ENCODE measurements at places on chromosomes 4 and X.
A peak's percentile ranks its signal among the peaks of the same experiment; 100 is the strongest.

DNA sequence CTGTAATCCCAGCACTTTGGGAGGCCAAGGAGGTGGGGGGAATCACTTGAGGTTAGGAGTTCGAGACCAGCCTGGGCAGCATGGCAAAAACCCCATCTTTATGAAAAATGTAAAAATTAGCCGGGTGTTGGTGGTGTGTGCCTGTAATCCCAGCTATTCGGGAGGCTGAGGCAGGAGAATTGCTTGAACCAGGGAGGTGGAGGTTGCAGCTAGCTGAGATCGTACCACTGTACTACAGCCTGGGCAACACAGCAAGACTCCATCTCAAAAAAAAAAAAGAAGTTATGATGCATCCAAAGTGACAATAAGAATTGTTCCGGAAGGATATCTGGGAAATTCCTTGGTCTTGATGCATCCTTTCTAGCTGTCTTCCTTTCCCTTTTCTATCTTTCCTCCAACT lies 7.3 kb downstream of the NOCT start:
- DNase-seq: no peak

- no peak for DNase-seq
Measured at GRCh38 chr4:172953896-172954568, 214.6 kb upstream of the GALNT7 start.

GRCh38 chr4:109026588-109026987 lies 263.7 kb upstream of the ETNPPL start:
- no peak for DNase-seq

GRCh38 chr4:149164282-149164681 lies 651.4 kb downstream of the IQCM start:
- no peak for DNase-seq

- DNase-seq: no peak
Measured at GRCh38 chrX:44234541-44234940, 108.9 kb downstream of the EFHC2 start.

DNA sequence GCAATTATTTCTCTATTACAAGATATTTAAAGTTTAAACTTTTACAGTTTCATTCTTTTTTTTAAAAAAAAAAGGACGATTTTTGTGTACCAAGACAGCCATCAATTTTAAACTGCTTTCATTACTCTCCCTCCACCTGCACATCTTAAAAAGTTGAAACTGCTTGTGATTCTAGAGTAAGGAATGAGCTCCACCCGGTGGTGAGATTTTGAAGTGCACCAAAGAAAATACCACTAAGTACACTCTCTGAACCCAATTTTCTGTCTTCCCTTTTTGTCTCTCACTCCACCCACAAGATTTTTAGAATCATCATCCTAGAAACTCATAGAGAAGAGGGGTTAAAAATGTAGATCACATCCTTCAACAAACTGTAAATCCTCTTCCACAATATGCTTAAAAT lies 91.3 kb upstream of the WDR44 start:
- peak; percentile 66 for DNase-seq

DNA sequence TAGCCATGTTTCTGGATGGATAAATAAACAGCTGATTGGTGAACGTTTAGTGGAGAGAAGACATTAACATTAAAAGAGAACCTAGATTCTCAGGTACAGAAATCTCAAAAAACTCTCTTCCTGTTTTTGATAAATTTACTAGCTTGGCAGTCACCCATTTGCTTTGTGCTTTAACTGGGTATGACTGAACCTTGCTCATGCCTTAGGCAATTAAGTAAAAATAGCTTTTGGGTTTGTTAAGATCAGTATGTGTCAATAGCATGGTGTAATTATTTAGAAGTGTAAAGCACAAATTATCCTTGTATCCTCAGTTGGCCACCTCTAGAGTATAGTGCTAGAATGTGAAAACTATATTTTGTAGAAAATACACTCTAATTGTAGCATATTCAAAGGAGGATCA lies 200.0 kb downstream of the CFAP299 start:
- DNase-seq: no peak

DNA sequence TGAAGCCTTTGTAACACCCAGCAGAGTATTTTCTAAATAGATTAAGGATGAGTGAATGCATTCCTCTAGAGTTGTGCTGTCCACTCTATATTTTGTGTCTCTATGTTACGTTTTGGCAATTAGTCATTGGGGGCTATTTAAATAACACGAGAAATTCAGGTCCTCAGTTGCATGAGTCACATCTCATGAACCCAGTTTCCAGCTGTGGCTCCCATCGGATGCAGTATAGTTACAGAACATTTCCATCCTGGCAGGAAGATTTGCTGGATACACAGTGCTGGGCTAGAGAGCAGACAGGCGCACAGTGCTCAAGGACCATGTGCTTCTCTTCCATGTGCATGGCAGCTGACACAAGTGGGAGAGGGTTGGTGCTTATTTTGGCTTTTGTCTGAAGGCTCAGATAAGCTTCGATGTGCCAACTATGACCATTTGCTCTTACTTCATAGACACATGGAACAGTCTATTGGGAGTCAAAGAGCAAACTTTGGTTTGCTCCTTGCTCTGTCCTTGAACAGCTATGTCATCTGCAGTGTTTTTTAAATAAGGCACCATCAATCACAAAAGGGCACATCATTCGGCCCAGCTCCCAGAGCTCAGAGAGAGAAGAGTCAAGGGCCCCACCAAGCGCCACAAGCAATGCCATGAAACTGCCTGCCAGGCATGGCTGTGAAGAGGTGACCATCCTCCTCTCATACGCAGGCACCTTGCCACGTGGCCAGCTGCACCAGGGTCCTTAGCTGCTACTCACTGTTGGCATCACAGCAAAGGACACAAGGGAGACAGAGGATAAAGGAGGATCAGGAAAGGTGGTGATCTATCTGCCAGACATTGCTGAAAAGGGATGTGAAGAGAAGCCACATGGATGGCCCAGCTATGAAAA lies 8.1 kb upstream of the STS start:
- DNase-seq: no peak

GRCh38 chr4:100348473-100348872 lies 158.2 kb upstream of the DDIT4L start:
- DNase-seq: no peak

GRCh38 chr4:36841583-36842326 lies 402.8 kb upstream of the NWD2 start:
- no peak for DNase-seq

DNA sequence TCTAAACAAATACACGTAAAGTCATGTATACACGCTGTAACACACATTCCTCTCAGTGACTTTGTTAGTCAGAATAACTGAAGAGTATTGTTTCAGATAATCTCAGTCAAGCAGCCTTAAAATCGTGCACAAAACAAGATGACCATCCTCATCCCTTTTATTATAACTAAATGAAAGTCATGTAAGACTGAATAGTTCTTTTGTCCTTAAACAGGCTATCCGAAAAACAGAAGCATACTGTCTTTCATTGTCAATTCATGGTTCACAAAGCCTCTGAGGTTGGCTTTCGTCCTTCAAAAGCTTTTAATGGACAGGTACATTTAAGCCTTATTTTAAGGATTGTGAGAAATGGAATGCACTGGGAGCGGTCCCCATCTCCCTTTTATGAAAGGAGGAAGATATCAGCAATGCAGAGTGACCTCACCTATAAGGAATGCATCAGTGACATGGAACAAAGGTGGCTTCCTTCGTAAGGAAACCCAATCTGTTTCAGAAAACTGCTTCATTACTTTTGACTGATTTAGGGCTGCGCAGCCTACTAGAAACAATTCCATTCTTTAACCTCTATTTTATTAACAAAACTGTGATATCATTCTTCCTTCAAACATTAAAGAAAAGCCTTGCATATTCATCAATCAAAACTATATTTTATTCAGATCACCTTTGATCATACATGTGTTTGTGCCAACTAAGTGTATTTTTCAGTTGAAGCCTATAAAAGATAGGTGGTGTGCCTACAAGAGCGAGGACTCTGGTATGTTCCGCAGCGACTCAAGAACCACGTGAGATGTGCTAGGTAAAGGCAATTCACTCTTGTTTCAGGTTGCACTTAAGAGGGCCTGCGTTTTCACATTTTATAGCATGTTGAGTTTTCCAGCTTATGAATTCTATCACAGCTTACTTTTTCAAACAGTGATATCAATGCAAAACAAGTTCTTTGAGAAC lies 19.2 kb downstream of the SH3RF1 start:
- no peak for DNase-seq

GRCh38 chr4:55503169-55503568 lies 43.5 kb downstream of the CLOCK start:
- no peak for DNase-seq

DNA sequence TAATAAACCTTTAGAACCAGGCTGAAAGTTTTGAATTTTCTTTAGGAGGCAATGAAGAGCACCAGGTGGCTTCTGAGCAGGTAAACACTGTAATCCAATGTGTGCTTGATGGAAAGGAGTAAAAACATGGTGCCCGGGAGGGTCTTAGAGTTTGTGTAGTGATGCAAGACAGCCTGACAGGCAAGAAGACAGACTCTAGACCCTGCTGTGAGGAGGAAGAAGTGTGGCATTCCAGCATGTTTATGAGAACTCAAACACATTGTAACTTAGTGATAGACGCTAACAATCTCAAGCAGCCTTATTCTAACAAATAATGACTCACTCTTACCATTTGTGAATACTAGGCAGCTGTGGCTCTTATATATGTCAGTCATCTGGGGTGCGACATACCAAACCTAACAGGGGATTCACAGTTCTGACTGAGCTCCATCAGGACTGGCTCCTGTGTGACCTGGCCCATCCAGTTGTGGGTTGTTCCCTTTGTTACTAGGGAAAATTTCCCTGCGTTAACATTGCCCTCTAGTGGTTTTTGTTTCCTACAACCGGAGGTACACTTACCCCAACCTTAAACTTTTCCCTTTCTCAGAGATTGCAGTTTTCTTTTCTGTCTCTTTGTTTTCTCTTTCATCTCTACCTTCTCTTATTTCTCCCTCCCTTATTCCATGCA lies 53.8 kb downstream of the VSIG4 start:
- no peak for DNase-seq

GRCh38 chr4:64883087-64883807 lies 474.0 kb upstream of the TECRL start:
- no peak for DNase-seq

DNA sequence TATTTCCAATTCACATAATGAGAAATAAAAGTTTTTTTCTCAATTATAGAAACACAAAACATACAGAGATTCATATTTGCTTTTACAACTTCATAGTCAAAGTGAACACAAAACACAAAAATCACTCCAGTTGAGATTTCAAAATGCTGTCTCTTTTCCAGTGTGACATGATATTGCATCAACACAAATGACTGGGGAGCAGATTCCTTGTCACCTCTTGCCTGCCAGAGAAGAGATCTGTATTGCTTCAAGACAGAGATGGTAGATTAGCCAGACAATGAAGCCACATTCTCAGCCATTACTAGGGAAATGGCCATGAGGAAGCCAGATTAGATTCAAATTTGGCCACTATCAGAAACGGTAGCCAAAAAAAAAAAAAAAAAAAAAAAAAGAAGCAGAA lies 2313.1 kb upstream of the AGA start:
- no peak for DNase-seq

DNA sequence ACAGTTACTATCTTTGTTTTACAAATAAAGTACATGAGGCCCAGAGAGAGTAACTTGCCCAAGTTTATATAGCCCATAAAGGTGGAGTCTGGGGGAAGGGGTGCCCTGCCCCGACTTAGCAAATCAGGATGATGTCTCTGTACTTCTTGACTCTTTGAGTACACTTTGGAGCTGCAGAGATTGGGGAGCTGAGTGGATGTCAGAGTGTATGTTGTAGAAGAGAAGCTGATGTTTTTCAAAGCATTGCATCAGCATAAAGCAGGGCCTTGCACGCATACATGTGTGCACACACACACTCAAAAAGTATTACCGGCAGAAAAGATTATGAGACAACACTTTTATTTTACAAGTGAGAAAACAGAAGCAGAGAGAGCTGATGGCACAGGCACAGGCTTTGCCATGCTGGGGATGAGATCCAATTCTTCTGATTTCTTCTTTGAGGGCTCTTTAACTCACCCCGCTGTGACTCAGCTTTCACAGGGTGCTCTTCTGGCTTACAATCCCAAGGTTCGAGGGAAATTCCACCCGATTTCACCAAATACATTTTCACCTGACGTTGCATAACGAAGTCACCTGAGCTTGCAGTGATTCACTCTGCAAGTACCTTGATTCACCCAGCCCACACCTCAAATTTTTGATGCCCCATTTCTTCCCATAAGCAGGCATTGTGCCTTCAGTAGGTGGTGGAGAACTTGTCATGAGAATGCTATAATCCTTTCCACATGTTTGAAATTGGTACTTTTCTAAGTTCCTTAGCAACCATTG lies 292.8 kb upstream of the BOD1L1 start:
- no peak for DNase-seq

DNA sequence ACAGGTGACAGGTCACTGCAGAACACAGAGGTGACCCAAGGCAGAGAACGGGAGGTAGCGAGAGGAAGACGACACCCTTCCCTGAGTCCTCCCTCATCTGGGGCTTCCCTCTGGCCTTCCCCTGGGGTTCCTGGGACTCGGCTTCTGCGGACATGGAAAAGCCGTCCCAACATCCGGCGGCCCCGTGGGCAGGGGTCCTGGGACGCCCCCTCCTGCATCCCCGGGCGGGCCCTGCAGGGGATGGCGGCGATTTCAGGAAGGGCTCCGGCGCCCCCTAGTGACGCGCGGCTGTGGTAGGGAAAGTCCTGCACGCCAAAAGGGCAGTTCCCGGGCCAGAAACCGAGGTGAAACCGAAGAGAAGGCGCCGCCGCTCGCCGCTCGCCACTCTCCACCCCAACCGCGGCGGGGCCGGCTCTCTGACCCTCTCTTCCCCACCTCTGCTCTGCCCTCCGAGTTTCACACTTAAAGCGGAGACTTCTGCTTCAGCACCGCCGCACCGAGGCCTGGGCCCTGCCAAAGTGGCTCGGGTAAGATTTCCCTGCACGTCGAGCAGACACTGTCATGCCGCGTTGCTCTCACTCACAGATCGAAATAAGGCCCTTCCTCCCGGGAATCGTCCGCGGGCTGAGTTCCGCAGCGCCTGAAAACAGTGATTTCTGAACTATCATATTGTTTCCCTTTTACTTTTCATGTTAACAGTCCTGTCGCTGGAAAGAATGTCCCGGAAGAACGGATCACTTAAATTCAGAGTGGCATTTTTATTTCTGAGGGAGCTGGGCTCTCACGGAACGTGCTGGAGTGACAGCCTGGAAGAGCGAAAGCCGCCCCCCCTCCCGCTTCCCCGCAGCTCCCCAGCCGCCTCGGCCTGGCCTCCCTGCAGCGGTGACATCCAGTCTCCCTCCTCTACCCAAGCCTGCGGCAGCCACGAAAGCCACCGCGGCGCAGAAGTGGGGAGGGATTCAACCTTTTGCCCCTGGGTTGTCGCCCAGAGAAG lies 110.6 kb downstream of the DCTD start:
- DNase-seq: peak; percentile 95

DNA sequence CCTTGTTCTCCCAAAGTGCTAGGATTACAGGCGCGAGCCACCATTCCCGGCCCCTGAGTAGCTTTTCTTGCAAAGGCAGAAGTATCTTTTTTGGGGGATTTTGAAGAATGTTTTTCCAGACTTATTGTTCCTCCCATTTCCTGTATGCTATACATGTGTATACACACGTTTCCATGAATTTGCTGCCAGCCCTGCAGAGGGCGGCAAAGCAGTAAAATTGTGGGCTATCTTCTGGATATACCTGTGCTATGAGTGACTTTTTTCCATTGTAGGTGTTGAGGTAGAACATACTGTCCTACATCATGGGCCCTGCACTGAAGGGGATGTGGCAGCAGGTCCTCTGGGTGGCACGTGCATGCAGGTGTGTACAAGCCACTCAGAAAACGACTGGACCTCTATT lies 16.9 kb upstream of the MED28 start:
- DNase-seq: no peak

GRCh38 chr4:181173046-181173445 lies 1070.2 kb upstream of the TENM3 start:
- no peak for DNase-seq
